ENCODE measurements at places on chromosomes 7 and 10.

DNA sequence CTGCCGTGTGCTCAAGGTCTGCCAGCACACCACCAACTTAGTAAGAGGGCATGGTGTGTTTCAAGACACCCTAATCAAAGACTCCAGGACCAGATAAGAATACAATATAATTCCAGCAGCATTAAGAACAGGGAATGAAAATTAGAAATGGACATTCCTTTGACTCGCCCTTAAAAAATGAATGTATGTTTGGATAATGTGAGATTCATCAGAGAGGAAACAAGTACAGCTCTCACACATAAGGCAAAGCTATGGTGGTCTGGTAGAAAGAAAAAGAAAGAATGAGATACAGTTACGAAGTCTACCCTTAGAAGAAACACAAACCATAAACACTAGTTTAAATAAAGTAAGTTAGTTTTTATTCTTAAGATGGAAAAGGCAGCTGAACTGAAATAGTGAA, 174.8 kb upstream of the ANK3 start:
- DNase-seq = no peak

- no peak for DNase-seq
Observed at GRCh38 chr7:144782883-144783282, 53.0 kb downstream of the TPK1 start.

- DNase-seq = no peak
Observed at GRCh38 chr10:79552143-79552542, 8.1 kb downstream of the SFTPA2 start.

- no peak for DNase-seq
Observed at GRCh38 chr10:72027498-72027897, 60.9 kb downstream of the SPOCK2 start.

GRCh38 chr7:25976630-25977029, 175.4 kb upstream of the NFE2L3 start:
- DNase-seq = no peak

GRCh38 chr7:151314401-151314800, 27.2 kb upstream of the NUB1 start:
- DNase-seq = no peak

DNA sequence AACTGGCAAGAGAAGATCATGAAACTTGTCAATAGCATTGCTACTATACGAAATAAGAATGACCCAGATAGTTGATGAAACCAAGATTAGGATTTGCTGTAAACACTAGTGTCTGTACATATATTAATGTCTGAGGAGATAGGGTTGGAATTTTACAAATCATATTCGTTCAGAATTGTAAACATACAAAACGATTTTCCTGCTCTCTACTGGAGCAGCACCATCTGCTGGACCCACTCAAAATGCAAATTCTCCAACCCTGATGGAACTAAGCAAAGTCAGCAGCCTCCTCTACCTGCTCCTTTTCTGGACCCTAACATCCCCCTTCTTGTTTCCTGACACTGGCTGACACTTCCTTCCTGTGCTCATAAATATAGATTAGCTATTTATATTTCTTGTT, 29.4 kb upstream of the SGMS1 start:
- no peak for DNase-seq
